Transverse colon (tissue), 4 donors: ENCODE measurements at places on chromosomes 5 and 9.

DNA sequence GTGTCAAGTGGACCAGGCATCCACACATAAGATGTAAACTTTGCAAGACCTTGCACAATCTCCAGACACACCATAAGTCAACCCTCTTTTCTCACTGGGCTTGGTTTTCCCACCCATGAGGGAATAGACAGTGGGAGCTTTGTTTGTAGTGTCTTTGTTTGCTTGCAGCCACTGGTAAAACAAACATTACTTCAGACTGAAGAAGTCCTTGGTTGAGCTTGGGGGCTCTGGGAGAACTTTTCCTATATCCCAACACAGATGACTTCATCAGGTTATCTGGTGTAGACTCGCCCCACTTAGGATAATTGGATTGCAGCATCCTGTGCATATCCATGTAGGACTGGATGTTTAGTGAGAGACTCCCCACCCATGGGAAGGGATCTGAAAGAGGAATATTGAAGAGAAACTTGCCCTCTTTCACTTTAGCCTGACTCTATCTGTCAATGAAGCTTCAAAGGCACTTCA is 11.5 kb upstream of the ADGRV1 start:
- DNase-seq = no peak

DNA sequence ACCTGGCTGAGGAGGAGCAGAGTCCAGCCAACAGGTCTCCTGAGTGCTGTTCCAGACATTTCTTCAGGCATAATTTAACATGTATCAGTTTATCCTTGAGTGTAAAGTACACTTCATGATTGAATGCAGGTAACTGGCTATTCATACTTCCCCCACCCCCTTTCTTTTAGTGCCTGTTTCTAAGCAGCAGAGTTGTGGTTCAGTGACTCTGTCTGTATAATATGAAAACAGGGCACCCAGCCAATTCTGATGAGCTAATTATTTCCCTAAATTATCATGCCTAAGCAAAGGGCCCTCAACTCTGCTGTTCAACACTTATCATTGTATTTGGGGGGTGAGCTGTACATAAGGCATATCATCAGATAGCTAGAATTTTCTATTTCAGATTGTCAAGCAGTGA is 51.9 kb upstream of the ZSWIM6 start:
- no peak for DNase-seq

DNA sequence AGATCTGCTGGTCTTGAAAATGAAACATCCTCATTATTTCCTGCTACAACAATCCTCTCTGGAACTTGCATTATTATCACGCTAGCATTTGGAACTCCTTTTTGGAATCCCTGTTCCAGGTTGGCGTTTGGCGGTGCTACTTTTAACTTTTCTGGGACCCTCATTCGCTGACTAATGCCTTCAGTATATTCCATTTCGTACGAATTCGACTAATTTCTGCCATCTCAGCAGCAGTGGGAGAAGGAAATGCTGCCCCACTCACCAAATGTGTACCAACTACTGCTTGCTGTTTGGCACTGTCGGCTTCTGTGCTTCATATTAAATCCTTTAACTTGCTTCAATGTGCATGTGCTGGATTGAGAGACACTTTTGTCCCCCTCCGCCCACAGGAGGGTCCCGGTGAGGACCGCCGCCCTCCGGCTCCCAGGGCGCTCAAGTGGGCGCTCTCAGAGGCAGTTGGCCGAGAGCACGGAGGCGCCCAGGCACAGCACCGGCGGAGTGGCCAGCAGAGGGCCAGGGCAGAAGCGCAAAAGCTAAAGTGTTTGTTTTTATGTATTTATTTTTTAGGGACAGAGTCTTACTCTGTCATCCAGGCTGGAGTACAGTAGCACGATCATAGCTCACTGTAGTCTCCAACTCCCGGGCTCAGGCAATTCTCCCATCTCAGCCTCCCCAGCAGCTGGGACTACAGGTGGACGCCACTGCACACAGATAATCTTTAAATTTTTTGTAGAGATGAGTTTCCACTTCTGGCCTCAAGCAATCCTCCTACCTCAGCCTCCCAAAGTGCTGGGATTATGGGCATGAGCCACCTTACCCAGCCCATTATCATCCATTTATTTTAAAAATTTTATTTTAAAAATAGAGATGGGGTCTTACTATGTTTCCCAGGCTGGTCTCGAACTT is 11.9 kb downstream of the PDE6A start:
- DNase-seq = no peak

DNA sequence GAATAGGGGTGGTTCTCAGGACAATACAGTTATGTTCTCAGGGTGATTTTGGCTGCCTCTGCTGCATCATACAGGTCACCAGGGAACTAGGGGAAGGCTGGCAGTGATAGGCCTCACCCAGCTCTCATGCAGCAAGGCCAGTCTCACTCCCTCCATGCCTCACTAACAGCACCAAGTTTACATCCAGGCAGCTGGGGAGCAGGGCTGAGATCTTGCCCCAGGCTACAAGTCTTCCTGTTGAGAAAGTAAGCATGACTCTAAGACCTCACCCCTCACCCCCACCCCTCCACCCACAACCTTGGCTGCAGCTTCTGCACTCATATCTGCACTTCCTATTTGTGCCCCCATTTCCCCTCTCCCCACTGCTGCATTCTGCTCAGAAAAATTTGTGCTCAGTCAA is 481.2 kb downstream of the ACTL7B start:
- DNase-seq = no peak

- DNase-seq = no peak
Observed at GRCh38 chr9:16312116-16312515, 558.4 kb downstream of the BNC2 start.

DNA sequence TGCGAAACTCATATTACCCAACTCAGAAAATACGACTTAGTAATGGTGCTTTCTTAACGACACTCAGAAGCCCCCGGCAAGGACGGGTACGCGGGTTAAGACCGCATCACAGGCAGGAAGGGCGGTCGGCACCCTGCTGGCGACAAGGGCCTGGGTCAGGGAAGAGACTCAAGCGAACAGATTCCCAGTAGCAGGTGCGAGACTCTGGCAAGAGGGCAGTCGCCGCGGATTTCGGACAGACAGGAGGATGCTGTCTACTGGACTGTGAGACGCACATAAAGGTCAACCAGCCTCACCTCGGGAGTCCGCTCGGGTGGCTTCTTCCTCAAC is 398 bp downstream of the RAPGEF6 start:
- DNase-seq = peak; percentile 66

DNA sequence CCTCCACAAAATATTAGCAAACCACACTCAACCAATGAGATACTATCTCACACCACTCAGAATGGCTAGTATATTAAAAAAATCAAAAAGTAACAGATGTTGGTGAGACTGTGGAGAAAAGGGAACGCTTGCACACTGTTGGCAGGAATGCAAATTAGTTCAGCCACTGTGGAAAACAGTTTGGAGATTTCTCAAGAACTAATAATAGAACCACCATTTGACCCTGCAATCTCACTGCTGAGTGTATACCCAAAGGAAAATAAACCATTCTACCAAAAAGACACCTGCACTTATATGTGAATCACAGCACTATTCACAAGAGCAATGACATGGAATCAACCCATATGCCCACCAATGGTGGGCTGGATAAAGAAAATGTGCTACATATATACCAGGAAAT is 393.5 kb downstream of the PDE4D start:
- DNase-seq = no peak

GRCh38 chr9:84315278-84315877 is 25.2 kb downstream of the SLC28A3 start:
- peak; percentile 63 for DNase-seq

GRCh38 chr5:107808671-107809137 is 138.0 kb upstream of the EFNA5 start:
- DNase-seq = no peak

DNA sequence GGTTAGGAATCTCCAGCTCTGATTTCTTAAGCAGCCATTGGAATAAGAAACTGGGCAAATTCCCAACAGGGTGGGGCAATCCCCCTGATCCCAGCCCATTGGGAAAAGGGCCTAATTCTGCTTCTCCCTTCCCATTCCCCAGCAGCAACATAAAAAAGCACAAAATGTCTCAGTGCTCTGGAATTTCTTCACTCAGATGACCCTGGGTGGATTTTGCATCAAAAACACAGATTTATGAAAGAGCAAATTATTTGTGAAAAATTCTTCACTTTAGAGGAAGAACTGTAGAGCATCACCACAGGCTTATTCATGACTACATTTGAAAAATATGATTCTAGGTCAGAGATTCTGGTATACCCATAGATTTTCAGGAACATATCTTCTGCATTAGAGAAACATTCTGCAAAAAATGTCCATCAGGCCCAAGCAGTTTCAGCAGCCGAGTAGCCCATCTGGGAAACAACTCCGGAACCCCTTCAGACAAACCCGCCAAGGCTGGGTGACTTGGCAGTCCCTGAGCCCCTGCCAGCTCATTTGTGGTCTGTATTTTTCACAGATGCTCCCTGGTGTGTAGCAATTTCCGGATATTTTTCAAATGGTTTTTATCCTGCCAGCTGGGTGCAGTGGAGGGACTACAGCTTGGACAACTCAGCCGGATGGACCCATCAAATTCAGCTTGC is 102.1 kb upstream of the RANBP3L start:
- DNase-seq = no peak

DNA sequence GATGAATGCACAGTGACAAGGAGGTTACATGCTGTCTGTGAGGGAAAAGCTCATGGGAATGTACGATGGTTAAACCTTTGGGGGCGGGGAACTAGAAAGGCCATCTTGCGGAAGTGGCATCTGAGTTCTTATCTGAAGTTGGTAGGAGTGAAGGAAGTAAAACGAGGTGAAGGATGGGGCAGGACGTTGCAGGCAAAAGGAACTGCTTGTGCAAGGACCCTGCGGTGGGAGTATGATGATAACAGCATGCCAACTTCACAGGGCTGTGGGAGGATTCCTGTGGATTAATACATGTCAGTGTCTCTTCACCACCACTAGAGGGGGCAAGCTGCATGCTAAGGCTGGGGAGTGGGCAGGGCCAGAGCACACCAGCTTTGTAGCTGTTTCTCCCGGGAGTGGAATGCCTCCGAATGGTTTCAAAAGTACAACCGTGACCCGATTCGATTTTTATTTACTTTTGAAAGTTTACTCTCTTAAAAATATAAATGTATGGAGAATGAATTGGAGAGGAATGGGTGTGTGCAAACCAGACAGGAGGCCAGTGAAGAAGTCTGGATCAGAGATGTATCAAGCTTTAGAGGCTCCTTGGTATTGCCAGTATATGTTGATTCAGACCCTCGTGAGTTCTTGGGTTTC is 62.5 kb downstream of the CYFIP2 start:
- peak; percentile 58 for DNase-seq

DNA sequence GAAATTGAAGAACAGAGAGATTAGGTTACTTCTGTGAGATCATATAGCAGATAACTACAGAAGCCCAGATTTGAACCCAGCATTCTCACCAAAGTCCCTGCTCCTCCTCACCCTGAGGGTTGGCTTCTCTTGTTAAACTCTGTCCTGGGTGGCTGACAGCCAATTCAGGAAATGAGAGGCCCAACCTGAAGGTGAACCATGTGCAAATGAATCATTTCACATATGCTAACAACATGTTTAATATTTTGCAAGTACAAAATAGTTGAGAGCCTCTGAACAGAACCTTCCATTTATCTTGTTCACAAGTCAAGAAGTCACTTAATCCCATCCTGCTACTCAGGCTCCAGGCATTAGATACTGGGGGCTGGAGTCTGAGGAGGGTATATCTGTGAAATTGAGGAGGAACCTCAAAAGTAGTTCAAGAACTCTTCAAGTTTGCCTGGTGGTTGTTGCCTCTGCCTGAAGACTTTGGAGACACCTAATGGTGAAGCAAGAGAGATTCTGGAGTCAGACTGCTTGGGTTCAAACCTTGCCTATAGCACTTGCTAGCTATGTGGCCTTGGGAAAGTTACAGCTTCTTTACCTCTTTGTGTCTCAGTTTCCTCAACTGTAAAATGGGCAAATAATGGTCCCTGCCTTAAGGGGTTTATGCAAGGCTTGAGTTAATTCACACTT is 564.0 kb downstream of the PSAT1 start:
- DNase-seq = no peak
